Stimulated activated CD4-positive, alpha-beta T cell treated with anti-CD3 and anti-CD28 coated beads, Interleukin-4, amount 100 ng/mL, for 1 hour (primary cell): ENCODE measurements at places on chromosomes 16 and 17.

GRCh38 chr16:9114112-9114511 lies 22.7 kb downstream of the HAPSTR1 start:
- no peak for DNase-seq

GRCh38 chr17:76053246-76054111 lies 18.8 kb downstream of the SRP68 start:
- DNase-seq = peak; percentile 30

DNA sequence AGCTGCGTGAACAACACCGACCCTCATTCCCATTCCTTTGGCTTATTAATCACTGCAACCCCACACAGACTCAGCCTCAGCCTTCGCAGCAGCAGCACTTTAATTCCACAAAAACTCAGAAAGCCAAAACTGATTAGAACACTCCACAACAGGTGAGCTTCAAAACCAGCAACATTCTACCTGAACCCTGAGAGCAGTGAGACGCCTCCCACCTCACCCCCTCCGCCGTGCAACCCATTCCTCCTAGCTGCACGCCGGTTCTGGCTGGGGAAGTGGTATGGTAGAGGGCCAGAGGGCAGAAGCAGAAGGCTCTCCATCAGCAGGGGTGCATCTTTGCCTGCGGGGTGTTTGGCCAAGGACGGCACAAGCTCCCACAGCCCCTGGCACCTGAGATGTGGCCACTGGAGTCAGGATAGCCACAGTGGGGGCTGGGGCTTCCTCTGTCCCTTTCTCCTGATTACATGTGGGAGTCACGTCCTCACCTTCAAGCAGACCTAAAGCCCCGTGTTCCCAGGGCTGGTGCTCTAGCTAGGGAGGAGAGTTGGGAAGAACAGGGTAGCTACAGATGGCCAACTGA lies 1.6 kb downstream of the BORCS6 start:
- DNase-seq = no peak

- no peak for DNase-seq
Observed at GRCh38 chr16:66682271-66682670, 14.3 kb downstream of the CMTM4 start.

DNA sequence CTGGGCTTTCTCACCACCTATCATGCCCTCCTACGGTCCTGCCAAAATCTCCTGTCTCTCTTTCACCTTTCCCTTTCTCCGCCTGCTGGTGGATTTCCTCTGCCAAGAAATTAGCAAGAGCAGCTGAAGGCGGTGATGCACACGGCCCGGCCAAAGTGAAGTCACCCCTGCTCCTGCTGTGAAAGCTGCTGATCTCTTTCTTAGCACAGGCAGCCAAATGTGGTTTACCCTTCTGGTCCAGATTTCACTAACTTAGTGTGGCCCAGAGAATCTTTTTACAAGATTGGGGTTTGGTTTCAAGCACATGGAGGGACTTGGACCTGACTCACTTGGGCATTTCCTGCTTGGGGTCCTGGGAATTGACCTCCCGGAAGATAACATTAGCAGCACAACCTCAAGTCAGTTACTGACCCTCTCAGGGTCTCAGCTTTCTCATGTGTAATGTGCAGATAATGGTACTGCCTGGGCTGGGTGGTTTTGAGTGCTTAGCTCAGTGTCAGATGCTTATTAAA lies 155.7 kb downstream of the SOCS1 start:
- no peak for DNase-seq

DNA sequence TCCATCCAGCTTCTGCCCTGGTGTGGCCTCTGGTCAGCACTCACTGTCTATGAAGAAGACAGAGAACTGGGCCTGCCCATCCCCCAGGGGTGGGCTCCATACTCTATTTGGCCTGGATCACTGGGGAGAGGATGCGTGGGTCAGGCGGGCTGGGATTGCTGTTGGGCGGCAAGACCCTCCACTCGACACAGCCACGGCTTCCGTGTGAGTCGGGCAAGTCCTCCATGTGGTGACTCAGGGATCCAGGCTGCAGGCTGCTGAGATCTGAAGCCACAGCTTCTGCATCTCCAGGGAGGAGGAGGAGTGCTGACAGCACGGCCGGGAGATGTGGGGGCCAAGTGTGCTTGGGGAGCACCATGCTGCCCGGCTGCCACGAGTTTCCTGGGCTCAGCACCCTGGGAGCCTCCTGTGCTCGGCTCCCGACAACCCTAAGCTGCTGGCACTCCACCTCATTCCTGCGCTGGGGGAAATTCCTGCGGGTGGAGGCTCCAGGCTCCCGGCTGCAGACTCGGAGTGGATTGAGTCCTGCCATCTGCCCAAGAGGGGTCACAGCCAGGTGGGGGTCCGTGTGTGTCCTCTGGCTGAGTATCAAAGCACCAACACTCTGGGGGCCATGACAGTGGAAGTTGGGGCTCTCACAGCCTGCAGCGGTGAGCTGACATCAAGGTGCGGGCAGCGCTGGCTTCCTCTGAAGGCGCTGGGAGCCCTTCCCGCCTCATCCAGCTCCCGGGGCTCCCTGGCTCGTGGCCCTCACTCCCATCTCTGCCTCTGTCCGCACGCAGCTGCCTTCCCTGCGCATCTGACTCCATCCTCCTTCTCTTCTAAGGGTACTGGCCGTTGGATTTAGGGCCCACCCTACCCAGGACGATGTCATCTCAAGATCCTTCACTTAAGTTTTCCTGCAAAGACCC lies 24.4 kb upstream of the CBFA2T3 start:
- no peak for DNase-seq

GRCh38 chr16:86170720-86171119 lies 271.8 kb downstream of the IRF8 start:
- no peak for DNase-seq

GRCh38 chr17:75133001-75133400 lies 1.5 kb upstream of the NT5C start:
- no peak for DNase-seq

GRCh38 chr17:28744104-28744971 lies 527 bp downstream of the TRAF4 start:
- DNase-seq = peak; percentile 77

DNA sequence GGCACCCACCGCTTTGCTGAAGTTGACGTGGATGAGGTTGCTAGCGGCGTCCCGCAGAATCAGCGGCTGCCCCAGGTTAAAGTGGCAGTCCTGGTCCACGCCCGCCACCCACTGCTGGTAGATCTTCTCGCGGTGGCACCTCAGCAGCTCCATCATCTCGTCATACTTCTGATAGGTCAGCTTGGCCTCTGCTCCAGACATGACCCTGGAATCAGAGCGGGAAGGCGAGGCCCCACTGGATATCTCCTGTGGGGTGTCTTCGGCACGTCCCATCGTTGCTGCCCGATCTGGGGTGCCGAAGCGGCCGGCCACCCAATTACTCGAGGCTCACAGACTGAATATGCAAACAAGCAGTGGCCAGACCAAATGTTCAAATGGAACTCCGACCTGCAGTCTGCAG lies 16.5 kb downstream of the DNAH17 start:
- DNase-seq = no peak

- DNase-seq = no peak
Observed at GRCh38 chr17:35287286-35287811, 44.5 kb downstream of the SLFN5 start.

DNA sequence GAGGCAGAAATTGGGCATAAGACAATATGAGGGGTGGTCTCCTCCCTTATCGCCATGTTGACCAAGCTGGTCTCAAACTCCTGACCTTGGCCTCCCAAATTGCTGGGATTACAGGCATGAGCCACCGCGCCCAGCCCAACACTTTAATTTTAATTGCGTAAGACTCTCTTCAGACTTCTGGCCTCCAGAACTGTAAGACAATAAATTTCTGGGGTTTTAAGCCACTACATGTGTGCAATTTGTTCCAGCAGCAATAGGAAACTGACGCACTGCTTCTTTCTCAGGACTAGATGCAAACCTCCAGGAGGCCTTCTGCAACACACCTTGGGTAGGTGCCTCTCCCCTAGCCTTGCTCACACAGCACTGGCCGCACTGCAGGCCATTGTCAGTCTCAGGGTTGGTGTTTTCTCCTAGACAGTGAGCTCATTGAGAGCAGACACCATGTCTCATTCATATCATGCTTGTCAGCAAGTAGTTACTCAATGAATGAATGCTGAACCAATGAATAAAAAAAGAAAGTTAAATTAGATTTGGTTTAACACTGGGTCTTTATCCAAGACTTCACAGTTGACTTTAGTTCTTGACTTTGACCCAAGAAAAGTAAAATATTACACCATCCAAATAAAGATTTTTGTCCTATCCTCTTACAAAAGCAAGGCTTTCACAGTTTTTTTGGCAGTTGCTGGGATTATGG lies 5.5 kb upstream of the ACSF2 start:
- no peak for DNase-seq

GRCh38 chr17:48613862-48614694 lies 1.0 kb downstream of the HOXB8 start:
- DNase-seq = no peak

GRCh38 chr16:57571098-57571497 lies 28.7 kb downstream of the ADGRG5 start:
- no peak for DNase-seq

- peak; percentile 36 for DNase-seq
Observed at GRCh38 chr17:82202981-82203380, 9.7 kb downstream of the CCDC57 start.

DNA sequence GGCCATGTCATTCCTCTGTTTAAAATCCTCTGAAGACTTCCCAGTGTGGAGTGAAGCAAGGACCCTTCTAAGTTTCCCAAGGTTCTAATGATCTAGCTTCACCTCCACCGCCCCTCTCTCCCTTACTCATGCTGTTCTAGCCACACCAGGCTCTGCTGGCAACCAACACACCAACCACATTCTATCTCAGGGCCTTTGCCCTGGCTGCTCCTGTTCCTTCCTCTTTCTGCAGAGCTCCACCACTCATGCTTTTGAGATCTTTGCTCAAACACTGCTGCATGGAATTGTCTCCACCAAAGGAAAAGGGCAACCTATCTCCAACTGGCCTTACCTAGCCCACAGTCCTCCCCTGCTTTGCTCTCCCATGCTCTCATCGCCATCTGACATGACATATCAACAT lies 128.7 kb downstream of the XYLT1 start:
- no peak for DNase-seq

DNA sequence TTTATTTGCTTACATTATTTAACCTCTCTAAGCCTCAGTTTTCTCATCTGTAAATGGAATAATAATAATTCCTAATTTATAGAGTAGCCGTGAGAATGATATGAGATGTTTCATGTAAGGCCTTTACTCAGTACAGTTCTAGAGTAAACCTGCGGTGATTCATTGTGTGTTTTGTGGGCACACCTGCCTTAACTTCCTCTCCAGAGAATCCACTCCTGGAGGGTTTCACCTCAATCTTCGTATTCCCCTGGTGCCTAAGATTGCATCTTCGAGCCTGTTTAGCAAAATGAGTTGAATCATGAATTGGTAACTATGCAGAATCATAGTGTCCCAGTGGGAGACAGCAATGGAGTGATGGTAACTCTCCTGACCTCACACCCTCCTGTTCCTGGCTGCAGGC lies 52.3 kb downstream of the DNAH2 start:
- no peak for DNase-seq

- DNase-seq = no peak
Observed at GRCh38 chr17:28466001-28466400, 7.4 kb upstream of the SLC13A2 start.

DNA sequence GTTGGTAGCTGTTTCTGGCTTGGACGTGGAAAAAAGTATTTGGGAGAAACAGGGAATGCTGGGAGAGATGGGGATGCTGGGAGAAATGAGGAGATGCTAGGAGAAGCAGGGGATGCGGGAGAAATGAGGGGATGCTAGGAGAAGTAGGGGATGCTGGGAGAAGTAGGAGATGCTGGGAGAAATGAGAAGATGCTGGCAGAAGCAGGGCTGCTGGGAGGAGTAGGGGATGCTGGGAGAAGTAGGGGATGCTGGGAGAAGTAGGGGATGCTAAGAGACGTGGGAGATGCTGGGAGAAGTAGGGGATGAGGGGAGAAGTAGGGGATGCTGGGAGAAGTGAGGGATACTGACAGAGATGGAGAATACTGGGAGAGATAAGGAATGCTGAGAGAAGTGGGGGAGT lies 45.6 kb upstream of the IL34 start:
- no peak for DNase-seq

- no peak for DNase-seq
Observed at GRCh38 chr17:44408786-44409185, 19.3 kb upstream of the ITGA2B start.

DNA sequence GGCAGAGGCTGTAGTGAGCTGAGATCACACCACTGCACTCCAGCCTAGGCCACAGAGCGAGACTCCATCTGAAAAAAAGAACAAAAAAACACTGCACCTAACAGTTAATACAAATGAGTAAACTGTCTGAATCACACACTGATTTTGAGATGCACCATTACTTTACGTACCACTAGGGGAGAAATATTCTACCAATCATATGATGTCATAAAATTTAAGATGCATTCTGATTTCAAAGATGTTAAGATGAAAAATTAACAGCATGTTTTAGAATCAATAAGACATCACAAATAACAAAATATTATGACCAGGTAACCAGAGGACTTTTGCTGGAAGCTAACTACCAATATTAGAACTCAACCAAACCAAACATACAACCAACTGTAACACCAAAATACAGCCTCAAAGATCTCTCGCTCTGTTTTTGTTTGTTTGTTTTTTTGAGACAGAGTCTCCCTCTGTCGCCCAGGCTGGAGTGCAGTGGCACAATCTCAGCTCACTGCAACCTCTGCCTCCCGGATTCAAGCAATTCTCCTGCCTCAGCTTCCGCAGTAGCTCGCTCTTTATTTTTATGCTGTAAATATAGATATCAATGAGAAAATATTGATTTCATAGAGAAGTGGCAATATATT lies 31.6 kb downstream of the GLG1 start:
- DNase-seq = no peak

DNA sequence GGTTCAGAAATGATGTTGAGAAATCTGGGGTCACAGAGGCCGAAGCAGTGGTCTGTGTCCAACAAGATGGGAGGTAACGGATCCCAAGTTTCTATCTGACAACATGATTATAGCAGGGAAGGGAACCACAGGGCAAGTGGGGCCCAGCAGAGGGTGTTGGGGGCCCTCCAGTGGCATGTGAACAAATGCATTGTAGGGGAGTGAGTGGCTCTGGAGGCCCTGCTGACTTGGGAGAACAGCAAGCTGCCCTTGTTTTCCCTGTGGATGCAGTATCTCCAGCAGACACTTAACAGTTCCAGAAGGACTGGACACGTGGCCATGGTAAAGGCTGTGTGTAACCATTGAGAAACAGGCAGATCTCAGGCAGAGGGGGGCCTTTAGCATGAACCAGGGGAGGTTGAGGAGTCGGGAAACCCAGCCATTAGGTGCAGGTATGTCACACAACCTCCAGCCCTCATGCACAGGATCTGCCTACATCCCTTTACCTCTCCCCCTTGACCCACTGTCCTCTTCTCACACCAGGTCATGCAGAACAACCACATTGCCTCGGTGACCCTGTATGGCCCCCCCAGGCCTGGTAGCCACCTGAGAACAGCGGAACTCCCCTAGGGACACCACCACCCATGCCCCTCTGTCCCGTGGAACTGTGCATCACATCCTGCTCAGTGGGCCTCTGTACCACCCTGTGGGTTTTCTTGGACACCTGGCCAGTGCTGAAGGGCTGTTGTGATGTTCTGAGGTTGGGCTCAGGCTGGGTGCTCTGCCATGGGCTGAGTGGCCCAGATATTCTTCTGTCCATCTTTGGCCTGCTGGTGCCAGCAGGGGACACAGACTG lies 4.1 kb downstream of the B3GNT9 start:
- no peak for DNase-seq
